ENCODE measurements at places on chromosomes 1 and 21. TPM values are rescaled to one million over a fixed set of nuclear protein-coding genes. Genes with fewer than 3 reads are reported as not detected.

DNA sequence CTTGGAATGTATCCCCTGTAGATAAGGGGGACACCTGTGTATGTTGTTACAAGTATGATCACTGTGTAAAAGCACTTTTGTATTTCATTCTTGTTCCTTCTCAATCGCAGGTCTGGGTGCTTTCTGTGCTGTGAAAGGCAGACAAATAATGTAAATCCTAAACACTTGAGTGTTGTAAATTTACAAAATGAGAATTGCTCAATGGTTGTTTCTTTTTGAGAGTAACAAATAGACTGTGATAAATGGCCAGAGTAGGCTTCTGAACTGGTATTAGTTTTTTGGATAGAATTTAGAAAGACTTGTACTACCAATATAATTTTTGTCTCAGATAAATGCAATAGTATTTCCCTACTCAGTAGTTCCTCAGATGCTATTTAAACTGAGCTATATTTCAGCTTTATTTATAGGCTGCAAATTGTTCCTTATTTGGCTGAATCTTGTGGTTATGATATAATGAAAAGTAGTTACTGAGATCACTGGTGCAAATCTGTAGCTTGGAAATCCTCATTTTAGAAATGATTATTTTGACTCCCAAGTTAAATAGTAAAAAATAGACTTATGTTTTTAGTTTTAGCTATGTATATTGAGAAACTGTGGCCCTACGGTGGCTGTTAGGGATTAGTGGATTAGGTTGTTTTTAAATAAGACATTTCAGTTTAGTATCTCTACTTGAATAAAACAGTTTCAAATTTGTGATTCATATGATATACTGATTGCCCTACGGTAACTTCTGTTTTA, 9.2 kb downstream of the BACH1 start:
- DNase-seq: no peak

- DNase-seq: peak; percentile 32
Observed at GRCh38 chr1:11806307-11806936, 431 bp downstream of the CLCN6 start.

DNA sequence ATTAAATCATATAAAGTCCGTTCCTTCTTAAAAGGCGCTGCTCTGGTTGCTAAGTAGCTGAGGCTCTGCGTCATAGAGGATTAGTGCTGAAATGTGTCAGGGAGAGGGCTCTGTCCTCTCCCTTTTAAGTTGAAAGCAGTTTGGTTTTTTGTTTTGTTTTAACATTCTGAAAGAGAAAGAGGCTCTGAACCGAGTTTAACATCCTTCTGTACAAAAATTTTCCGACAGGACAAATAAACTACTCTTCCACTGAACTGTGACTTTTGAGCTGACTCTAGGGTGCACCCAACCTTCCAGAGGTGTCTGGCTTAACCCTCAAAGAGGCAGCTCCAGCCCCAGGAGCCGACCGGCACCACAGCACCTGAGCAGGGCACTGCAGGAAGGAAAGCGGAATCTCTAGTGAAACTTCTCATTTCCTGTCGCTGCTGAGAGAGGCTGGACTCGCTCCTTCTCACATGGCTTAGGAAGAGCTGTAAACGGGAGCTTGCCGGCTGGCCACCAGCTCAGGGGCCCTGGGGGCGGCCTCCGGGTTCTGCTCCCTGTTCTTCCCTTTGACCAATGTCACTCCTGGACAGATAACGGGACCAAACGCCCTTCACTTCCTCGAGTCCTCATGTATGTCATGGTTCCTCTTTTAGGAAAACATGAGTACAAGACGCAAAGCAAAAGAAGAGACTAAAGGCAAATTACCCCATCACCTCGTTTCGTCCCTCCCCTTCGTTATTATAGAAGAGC, 1.2 kb downstream of the VAV3 start:
- DNase-seq: peak; percentile 36

GRCh38 chr1:3814065-3814464, 17.8 kb upstream of the LRRC47 start:
- DNase-seq: no peak

GRCh38 chr1:117166076-117166475, 44.5 kb upstream of the TRIM45 start:
- DNase-seq: peak; percentile 70

DNA sequence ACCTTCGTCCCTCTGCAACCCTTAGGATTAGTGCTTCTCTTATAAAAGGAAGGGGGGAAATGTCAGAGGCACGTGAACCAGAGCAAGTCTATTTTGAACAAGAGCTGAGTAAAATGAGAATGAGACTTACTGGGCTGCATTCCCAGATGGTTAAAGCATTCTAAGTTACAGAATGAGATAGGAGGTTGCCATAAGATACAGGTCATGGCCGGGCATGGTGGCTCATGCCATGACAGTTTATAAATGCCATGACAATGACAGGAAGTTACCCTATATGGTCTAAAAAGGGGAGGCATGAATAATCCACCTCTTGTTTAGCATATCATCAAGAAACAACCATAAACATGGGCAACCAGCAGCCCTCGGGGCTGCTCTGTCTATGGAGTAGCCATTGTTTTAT, 2.5 kb upstream of the AQP10 start:
- DNase-seq: no peak

DNA sequence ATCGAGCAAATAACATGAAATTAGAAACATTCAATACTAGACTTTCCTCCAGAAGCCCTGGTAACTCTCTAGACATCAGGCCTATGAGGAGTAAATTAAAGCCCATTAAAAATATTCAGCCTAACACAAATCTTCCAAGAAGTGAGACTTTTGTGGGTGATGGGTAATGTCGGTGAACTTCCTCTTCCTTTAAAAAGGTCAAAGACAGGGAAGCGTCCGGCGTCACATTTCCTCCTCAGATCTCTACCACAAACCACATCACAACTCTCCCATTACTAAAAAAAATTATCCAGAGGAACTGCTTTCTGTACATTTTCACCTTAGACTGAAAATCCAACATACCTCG, 1.4 kb downstream of the EIF4G3 start:
- DNase-seq: peak; percentile 58

DNA sequence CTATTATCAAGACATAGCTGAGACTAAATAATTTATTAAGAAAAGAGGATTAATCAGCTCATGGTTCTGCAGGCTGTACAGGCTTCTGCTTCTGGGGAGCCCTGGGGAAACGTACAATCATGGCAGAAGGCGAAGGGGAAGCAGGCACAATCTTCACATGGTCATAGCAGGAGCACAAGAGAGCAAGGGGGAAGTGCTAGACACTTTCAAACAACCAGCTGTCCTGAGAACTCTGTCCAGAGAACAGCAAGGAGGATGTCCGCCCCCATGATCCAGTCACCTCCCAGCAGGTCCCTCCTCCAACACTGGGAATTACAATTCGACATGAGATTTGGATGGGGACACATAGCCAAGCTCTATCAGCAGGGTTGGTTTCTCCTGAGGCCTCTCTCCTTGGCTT, 10.3 kb upstream of the SLC45A1 start:
- DNase-seq: no peak

- DNase-seq: no peak
Observed at GRCh38 chr1:191134796-191135195, 657.1 kb upstream of the BRINP3 start.

GRCh38 chr1:229342656-229343569, at the start of gene CCSAP:
TSS of gene CCSAP (minus strand) at chr1:229343047. CDS start at chr1:229342465, 582 bp downstream.
- DNase-seq: peak; percentile 35

GRCh38 chr1:234918961-234919761, 209.5 kb downstream of the TOMM20 start:
- DNase-seq: no peak

- no peak for DNase-seq
Observed at GRCh38 chr1:102733491-102734236, 374.7 kb downstream of the COL11A1 start.

GRCh38 chr1:52159033-52159789, 17.3 kb downstream of the ZFYVE9 start:
- DNase-seq: peak; percentile 46

- no peak for DNase-seq
Observed at GRCh38 chr1:230415405-230416132, 10.6 kb downstream of the PGBD5 start.

- DNase-seq: peak; percentile 6
Observed at GRCh38 chr1:226974544-226975258, 34.6 kb downstream of the COQ8A start.

DNA sequence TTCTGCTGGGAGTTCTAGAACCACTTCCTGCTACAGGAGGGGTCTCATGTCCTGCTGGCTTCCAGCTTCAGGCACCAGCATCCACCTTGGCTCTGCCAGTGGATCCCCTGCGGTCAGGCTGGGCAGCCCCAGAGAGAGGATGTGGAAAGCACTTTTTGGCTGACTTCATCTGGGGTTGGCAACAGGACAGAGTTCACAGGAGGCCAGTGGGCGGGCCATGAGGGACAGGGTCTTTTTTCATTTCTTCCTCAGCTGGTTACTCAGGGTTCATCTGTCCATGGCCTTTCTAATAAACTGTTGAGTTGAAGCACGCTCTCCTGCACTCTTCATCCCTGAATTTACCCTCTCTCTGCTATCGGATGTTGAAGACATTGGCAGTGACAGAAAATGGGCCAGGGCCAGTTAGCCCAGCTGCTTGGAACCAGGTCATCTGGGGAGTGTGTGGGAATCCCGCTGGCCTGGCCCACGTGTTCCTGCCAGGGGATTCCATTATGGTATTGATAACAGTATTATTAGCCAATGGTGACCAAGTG, 45.2 kb downstream of the RPS6KA1 start:
- peak; percentile 47 for DNase-seq

- DNase-seq: peak; percentile 79
Observed at GRCh38 chr1:201395936-201396335, 3.2 kb downstream of the LAD1 start.

DNA sequence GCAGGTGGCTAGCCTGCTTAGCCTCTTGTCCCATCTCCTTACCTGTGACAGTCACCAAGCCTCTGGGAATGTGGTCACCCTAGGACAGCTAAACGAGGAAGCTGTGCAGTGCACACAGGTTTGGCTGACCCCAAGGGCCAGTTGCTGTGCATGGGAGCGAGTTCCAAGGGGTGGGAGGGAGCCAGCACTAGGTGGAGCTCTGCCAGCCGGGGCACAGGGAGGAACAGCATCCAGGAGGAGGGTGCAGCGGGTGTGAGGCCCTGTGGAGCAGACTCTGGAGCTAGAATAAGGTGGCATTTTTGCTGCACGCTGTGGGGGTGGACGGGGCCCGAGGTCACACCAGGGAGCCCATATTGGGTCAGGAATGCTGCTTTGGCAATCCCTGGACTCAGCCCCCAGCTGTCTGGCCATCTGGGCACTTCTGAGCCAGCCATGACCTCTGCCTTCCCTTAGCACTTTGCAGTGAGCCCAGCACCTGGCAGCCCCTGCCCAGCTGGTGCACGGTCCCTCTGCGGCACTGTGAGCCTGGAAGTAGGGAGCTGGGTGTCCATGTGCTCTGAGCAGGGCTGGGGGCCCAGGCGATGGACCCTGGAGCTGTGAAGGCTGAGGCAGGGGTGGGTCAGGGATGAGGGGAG, 8.7 kb downstream of the PDXK start:
- DNase-seq: peak; percentile 82

GRCh38 chr1:185526344-185527307, 207.6 kb upstream of the HMCN1 start:
- no peak for DNase-seq

DNA sequence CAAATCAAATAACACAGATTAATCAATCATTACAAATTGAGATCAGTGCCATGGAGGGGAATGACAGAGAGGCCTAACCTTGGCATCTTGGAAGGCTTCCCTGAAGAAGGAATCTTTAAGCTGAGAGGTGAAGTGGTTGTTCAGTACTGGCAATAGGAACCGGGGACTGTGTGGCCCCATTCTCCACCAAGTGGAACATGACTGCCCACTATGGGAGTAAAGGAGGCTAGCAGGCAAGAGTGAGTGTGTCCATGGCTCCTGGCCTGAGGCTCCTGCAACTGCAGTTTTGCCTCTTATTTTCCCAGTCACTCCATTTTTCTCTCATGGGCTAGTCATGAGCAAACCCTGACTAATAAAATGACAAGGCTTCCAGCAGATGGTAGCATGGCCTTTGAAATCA, 112.2 kb upstream of the GJB5 start:
- no peak for DNase-seq

GRCh38 chr21:46357335-46357604, 33.3 kb downstream of the PCNT start:
- no peak for DNase-seq

- no peak for DNase-seq
Observed at GRCh38 chr21:28761674-28762356, 230.9 kb downstream of the LTN1 start.

GRCh38 chr1:195591917-195592672, 1016.1 kb downstream of the KCNT2 start:
- DNase-seq: peak; percentile 19

- DNase-seq: peak; percentile 14
Observed at GRCh38 chr1:81477710-81478109, 323.0 kb upstream of the ADGRL2 start.

- no peak for DNase-seq
Observed at GRCh38 chr1:223512057-223512456, 118.8 kb downstream of the CCDC185 start.

DNA sequence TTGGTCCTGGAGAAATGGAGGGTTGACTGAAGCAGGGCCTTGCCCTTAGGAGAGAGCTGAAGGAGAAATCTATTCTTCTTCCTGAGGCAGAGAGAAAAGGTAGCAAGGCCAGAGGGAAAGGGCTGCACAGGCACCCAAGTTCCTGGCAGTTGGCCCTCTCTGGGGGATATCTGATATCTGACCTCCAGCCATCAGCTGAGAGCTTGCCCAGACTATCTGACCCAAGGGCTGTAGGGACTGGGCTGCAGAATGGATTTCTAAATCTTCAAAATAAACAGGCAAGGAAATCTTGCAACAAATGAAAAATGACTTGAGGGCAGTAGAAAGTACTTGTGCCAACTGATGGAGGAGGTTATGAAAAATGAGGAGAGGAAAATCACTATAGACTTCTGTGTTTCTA, 498 bp upstream of the CLCA2 start:
- no peak for DNase-seq

The IVL gene
- not detected for total RNA-seq

The UTS2 gene
- total RNA-seq: not detected

The MX1 gene
- total RNA-seq: 8.4 TPM

The OR2L5 gene
- not detected for total RNA-seq

The GPR25 gene
- not detected for total RNA-seq

The IGSF21 gene
- not detected for total RNA-seq

Measured in LHCN-M2 (cell line).